Suppressor macrophage treated with lipopolysaccharide for 4 hours (primary cell): ENCODE measurements at places on chromosomes 12 and 14.
A peak's percentile ranks its signal among the peaks of the same experiment; 100 is the strongest.

DNA sequence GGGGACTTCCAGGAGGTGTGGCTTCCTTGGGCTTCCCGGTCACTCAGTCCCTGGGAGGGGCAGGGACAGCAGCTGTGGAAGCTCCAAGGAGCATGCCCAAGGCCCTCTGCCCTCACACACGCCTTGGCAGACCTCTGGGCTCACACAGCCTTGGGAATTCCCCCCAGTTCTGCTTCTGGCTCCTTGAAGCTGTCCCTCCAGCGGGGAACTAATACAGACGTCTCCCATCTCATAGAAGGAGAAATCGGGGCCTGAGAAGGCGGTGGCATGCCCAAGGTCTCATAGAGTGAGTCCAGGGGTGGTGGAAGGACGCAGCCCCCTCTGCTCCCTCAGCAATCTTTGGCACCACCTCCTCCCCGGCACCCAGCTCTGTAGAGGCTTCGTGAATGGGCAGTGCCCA lies 15.7 kb upstream of the TMEM119 start:
- peak; percentile 84 for DNase-seq

- no peak for DNase-seq
These were observed 19.7 kb downstream of the SOAT2 start for GRCh38 chr12:53122961-53123468.

GRCh38 chr14:50839048-50839447 lies 8.1 kb upstream of the NIN start:
- DNase-seq: no peak

GRCh38 chr14:101360054-101360911 lies 201.0 kb upstream of the DIO3 start:
- no peak for DNase-seq

DNA sequence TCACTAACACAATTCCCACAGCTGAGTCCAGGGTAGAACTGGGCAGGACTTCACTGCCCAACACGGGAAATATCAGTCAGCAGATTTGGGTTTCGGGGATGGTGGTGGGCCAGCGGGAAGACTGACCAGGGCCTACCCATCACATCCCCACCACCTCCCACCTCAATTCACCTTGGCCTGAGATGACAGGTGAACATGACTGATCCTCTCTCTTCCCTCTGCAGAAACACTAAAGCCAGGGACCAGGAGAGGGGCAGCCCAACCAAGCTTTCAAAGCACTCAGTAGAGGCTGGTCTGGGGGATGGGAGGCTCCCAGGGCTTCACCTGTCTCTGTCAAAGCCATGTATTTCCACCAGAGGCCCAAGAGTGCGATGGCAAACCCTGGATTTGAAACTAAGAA lies 2.3 kb downstream of the SERPINA5 start:
- no peak for DNase-seq

GRCh38 chr12:88433997-88434703 lies 146.1 kb downstream of the KITLG start:
- peak; percentile 82 for DNase-seq

- DNase-seq: peak; percentile 75
These were observed 22.5 kb upstream of the NKX2-8 start for GRCh38 chr14:36604757-36605505.

- DNase-seq: peak; percentile 18
These were observed 161.0 kb downstream of the CEP128 start for GRCh38 chr14:80780500-80780899.

DNA sequence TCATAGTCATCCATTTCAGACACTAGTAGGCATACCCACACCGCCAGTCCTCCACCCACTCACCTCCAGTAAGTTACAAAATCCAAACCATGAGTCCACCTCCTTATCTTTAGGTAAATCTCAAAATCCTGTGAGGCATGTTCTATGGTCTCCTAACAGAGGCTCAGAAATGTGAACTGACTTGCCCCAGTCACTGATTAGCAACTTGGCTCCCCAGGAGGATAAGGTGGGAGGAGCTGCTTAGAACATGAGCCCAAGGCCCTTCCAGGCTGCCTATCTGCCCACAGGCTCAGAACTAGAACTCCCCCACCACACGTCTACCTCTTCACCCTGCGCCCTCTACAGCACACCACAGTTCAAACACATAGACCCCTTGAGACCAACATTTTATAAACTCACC lies 19.9 kb downstream of the SETD3 start:
- no peak for DNase-seq

DNA sequence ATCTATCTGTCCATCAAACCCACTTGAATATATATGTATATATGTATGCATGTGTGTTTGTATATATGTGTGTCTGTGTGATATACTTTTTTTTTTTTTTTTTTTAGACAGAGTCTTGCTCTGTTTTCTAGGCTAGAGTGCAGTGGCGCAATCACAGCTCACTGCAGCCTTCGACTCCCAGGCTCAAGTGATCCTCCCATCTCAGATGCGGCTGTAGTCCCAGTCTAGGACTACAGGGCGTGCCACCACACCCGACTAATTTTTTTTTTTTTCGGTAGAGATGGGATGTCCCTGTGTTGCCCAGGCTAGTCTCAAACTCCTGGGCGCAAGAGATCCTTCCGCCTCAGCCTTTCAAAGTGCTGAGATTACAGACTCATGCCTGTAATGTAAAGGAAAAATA lies 13.0 kb upstream of the APOBEC1 start:
- peak; percentile 3 for DNase-seq

DNA sequence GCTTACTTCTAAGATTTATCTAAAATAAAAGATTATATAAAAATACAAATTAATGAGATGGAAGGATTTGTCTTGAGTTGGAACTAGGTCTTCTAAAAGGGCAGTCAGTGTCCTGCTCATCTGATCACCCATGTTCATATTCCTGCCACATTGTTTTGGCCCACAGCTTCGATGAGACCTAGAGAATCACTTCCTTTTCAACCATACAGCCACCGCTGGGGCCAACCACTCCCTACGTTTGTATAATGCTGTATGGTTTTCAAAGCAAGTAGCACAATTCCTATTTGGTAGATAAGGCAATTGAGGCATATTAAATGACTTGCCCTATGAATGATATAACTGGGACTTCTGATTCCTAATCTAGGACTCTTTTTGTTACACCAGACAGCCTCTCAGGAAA lies 249.4 kb downstream of the ZFP36L1 start:
- no peak for DNase-seq

DNA sequence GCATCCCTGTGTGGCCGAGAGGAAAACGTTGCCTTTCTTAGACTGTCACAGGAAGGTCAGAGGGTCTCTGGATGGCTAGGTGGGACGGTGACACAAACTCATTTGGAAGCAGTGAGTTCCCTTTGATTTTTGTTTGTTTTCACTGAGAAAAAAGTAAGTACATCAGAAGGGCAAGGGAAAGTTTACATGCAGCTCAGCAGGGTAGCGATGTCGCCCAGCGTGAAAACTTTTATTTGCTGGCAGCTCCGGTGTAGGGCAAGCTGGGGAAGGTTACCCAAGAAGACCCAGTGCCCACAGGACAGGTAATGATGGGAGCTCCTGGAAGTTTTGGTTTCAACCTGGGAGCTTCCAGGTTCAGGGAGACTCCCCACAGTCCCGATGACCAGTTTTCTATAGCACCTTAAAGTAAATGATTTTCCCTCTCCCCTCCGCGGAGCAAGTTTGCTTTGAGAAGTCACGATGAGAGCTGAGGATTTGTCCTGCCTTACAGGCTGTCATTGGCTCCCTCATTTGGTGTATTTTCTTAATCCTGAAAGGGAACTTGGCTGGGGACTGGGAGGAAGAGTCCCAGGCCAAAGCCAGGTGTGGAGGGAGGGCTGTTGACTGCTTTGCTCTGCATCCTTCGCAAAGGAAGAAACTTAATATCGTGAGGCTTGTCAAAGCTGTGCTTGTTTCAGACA lies 64.7 kb upstream of the ESRRB start:
- no peak for DNase-seq

- DNase-seq: no peak
These were observed at the start of gene SLC17A8 for GRCh38 chr12:100356644-100357223. SLC17A8 (plus strand) TSS chr12:100357074; CDS start chr12:100357392, 318 bp downstream.

GRCh38 chr12:117202033-117202432 lies 11.8 kb upstream of the FBXO21 start:
- no peak for DNase-seq

DNA sequence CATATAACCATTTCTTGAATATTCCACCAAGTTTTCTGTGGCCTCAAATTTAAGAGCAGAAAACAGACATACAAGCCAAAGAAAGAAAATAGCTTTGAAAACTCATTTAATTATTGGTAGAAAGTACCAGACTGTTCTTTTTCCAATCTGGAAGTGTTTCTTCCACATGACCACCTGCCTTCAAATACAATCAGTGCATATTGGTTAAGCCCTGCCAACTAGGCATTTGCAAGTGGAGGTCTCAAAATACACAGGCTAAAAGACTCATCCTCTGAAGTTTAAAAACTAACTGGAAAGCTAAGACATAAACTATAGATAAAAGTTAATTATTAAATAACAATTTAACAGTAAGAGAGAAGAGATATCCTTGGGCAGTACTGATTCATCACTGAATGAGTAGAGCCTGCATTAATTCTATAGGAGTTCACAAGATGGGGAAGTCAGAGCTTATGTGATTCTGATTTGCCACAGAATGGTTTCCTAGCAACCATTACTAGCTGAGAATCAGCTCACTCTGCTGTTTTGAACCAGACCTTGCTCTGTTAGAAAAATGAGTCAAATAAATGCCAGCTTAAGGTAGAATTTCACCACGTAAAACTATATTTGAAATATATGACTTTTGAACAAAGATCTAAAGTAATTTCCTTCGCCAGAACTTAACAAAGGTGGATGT lies 433.8 kb downstream of the FUT8 start:
- no peak for DNase-seq

DNA sequence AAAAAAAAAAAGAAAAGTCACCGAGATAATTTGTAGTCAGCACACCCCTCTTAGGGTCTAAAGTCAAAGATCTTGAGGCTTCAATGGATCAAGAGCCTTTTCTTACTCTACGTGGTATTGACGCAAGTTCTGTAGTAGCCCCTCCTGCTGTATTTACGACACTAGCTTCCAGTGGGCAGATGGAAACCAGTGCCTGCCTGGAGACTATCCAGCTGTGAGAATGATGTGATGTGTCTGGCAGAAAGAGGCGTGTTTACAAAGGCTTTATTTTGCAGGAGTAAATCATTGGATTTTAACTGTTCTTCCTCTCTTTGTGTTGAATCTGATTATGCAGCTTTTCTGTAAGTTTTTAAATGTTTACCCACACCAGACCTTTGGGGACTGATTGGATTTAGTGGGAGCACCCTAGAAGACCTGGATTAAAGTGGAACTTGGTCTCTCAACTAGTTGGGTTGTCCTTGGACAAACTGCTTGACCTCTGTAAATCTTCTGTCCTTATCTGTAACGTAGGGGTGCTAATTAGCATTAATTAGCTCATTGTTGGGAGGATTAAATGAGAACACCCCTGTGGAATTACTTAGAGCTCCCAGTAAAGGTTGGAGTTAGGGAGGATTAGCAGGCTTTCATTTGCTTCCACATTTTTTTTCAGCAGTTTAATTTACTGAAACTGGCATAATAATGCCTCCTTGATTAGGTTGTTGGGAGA lies 72.4 kb downstream of the RASSF3 start:
- peak; percentile 66 for DNase-seq

GRCh38 chr12:95440401-95440800 lies 33.6 kb upstream of the METAP2 start:
- DNase-seq: no peak

GRCh38 chr14:66628636-66629035 lies 120.7 kb downstream of the GPHN start:
- DNase-seq: no peak

DNA sequence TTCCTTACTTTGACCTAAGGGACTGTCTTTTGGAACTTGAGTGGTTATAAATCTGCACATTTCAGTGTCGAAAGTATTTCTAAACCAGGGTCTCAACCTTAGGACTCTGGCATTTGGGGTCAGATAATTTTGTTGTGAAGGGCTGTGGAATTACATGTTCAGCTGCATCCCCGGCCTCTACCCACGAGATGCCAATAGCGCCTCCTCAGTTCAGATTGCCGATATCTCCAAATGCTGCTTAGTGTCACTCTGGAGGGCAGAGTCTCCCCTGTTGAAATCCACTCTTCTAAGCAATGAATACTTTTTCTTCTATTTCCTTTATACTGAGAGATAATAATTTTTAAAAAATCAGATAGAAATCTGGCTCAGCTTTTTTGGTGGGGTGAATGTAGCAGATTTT lies 379.4 kb upstream of the RGS6 start:
- DNase-seq: no peak

GRCh38 chr14:68278576-68279436 lies 459.2 kb downstream of the RAD51B start:
- peak; percentile 35 for DNase-seq

- DNase-seq: no peak
These were observed 119.2 kb upstream of the SCAF11 start for GRCh38 chr12:46109343-46110222.

DNA sequence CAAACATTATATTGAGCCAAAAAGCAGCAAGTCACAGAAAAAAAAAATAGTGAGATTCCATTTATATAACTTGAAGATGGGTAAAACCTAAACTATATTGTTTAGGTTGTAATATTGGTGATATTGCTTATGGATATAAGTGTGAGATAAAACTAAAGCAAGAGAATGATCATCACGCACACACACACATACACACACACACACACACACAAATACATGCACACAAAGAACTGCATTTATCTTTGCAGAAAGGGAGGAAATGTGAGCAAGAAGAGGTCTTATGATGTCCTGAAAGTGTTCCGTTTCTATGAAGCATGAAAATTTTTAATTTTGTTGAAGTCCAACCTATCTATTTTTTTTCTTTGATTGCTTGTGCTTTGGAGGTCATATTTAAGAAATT lies 16.4 kb upstream of the AMN1 start:
- DNase-seq: no peak

GRCh38 chr14:69547701-69548348 lies 26.8 kb downstream of the CCDC177 start:
- peak; percentile 37 for DNase-seq

DNA sequence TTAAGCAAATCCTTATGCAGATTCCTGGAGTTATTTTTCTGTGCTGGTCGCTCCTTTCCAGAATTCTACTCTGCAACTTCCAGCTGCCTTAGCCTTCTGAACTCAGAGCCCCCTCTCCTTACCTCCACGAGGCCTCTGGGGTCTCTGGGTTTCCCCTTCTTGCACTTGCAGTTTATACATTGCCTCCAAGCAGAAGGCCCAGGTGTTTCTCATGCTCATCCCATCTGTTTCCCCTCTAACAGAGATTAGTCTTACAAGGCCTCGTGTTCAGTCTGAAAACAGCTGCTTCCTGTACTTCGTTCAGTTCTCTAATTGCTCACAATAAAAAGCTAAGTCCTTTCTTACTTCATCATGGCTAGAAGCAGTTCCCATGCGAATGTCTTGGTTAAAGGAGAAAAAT lies 134.4 kb upstream of the FGD4 start:
- peak; percentile 9 for DNase-seq

GRCh38 chr14:51337520-51337919 lies 97.5 kb downstream of the TMX1 start:
- DNase-seq: no peak

DNA sequence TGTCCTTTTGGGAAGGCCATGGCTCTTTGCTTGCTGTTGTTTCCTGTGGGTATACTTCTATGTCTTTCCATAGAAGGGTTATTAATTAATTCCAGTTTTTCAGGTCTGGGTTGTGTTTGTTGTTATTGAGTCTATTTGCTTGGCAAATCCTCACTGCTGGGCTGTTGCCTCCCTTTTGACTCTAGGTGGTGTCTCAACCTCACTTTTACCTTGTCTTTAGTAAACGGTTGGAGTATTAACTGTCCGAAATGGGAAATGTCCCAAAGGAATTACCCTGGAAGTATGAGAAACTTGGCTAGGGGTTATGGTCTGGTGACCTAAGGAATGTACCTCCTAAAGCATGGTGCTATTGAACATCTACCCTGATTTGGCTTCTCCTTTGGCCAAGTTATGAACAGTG lies 16.7 kb downstream of the PRH1 start:
- no peak for DNase-seq
